ENCODE measurements at places on chromosomes 4 and X. TPM values are rescaled to one million over a fixed set of nuclear protein-coding genes. Genes with fewer than 3 reads are reported as not detected.

DNA sequence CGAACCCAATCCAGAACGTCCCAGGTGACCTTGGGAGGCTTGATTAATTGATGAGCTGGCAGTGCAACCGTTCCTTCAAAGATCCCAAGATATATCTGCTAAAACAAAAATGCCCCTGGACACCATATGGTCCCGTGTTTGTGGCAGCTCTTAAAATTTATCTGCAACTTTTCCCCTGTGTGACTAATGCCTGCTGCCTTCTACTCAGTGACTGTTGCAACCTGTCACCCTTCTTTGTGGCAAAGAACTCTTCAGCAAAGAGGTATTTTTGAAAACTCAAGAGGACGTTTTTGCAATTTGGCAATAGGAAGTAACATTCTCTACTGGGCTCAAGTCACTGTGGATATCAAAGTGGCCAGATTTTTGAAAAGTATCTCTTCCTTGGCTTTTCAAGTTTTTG lies 75.8 kb upstream of the SOD3 start:
- no peak overlapping the region for H3K27ac ChIP-seq
- no peak overlapping the region for H3K4me3 ChIP-seq
- DNase-seq, result no peak
- no peaks in the 10 kb centered on the region for H3K36me3 ChIP-seq
- no peaks in the 10 kb centered on the region for H3K27me3 ChIP-seq

GRCh38 chrX:77436682-77437081 lies 10.5 kb upstream of the FGF16 start:
- H3K27ac ChIP-seq, result no peak overlapping the region
- H3K27me3 ChIP-seq, result no peaks in the 10 kb centered on the region
- no peaks in the 10 kb centered on the region for H3K4me1 ChIP-seq
- H3K36me3 ChIP-seq, result no peaks in the 10 kb centered on the region
- H3K4me3 ChIP-seq, result no peak overlapping the region
- DNase-seq, result no peak

The CD40LG gene
- total RNA-seq, result not detected

DNA sequence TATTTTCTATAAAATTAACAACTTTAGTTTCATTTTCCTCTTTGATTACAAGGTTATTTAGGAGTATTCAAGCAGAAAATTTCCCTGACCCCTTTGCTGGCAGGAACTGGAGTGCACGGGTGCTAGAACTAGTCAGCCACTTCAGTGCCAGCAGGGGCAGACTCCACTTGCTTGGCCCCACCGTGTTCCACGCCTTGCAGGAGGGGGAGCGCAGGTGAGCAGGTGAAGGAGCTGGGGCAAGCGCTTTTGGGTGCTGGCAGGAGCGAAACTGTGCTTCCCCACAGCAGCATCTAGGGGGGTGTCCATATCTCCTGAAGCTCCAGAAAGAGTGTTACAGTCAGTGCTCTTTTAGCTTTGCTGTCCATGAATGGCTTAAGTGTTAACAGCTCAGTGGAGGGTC lies 45.5 kb downstream of the MID2 start:
- no peak for DNase-seq
- no peaks in the 10 kb centered on the region for H3K4me1 ChIP-seq
- no peaks in the 10 kb centered on the region for H3K36me3 ChIP-seq
- no peaks in the 10 kb centered on the region for H3K27me3 ChIP-seq

GRCh38 chrX:65755786-65756185 lies 88.3 kb downstream of the MSN start:
- no peak for DNase-seq
- no peaks in the 10 kb centered on the region for H3K4me1 ChIP-seq
- peaks cover 6% of the 10 kb centered on the region for H3K27me3 ChIP-seq
- no peaks in the 10 kb centered on the region for H3K36me3 ChIP-seq

The PAGE4 gene
- not detected for total RNA-seq

- H3K4me1 ChIP-seq, result no peaks in the 10 kb centered on the region
- H3K27ac ChIP-seq, result no peak overlapping the region
- H3K4me3 ChIP-seq, result no peak overlapping the region
- no peaks in the 10 kb centered on the region for H3K27me3 ChIP-seq
- no peak for DNase-seq
Measured at GRCh38 chrX:51853251-51853650, 40.2 kb upstream of the MAGED1 start.

The TRIML2 gene
- not detected for total RNA-seq

The VCX gene
- not detected for total RNA-seq

The ATOH1 gene
- not detected for total RNA-seq

DNA sequence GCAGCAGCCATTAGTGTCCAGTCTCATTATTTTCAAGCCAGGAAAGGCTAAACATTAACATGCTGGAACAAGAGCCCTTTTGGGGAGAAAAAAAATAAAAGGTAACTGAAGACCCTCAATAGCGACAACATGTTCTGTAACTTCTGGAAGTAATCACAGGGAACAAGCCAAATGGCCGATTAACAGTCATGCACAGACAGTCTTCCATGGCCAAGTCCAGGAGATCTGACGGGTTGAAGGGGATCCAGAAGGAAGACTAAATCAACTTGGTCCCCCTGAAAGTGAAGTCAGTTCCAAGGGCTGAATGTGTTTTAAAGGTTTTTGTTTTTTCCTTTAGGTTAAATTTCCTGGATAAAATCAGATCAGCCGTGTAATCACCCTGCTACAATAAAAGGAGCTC lies 52.5 kb downstream of the LNX1 start:
- no peak overlapping the region for H3K4me3 ChIP-seq
- H3K27ac ChIP-seq, result no peak overlapping the region
- no peak for DNase-seq

The FGF5 gene
- total RNA-seq, result 0.60 TPM

The STS gene
- total RNA-seq, result 8.5 TPM

The PABPC4L gene
- 1.2 TPM for total RNA-seq

The NPY1R gene
- 8.4 TPM for total RNA-seq

DNA sequence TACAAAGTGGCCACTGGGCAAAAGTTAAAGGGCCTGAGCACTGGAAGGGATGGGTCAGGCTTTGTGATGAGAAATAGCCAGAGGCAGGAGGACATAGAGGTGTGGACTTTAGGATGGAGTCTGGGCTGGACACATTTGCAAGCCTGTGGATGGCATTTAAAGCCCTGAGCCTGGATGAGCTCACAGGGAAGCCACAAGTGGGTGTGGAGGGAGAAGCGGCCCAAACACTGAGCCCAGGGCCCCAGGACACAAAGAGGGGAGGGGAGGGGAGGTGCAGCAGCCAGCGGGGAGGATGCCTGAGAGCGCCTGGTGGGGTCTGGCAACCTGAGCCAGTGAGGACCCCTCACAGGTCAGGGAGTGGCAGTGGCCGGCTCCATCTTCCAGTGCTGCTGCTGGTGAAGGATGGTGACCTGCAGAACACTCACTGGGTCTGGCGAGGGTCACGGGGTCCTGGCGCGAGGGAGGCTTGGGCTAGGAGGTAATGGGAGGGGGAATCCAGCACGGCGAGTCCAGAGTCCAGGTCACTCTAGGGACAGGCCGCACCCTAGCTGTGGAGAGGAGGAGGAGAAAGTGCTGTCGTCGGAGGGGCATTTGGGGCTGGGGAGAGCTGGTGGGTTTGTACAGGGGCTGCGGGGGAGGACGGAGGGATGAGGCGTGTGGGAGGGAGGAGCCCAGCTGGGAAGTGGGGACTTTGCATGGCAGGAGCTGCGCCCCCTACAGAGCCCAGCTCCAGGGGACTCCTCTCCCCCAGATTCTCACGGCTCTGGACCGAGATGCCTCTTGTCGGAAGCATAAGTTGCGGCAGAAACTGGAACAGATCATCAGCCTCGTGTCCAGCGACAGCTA lies 7.0 kb downstream of the LAGE3 start:
- no peaks in the 10 kb centered on the region for H3K4me1 ChIP-seq
- no peaks in the 10 kb centered on the region for H3K36me3 ChIP-seq
- no peak overlapping the region for H3K4me3 ChIP-seq
- no peak for DNase-seq
- H3K27ac ChIP-seq, result no peak overlapping the region

The TRMT2B gene
- total RNA-seq, result 19.0 TPM

The CXCR3 gene
- total RNA-seq, result not detected

DNA sequence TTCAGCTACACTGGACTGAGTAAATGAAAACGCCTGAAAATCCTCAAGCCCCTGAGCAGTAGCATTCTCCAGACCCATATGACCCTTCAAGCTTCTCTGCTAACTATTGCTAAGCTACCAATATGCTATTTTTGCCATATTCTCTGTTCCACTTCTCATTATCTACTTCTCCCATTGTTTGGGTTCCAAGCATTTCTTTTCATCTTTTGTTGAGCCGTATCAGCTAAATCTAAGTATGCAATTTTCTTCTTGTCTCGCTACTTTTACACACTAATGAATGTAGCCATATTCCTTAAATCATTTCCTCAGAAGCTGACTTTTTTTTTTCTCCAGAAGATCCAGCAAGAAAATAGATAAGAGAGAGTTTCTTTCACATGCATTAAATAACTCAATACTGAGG lies 128.4 kb downstream of the AGTR2 start:
- no peaks in the 10 kb centered on the region for H3K4me1 ChIP-seq
- no peak overlapping the region for H3K4me3 ChIP-seq
- no peak for DNase-seq

GRCh38 chr4:24928708-24929107 lies 15.9 kb upstream of the CCDC149 start:
- no peak overlapping the region for H3K4me3 ChIP-seq
- no peaks in the 10 kb centered on the region for H3K27me3 ChIP-seq
- DNase-seq, result no peak
- no peaks in the 10 kb centered on the region for H3K36me3 ChIP-seq
- no peak overlapping the region for H3K27ac ChIP-seq
- H3K4me1 ChIP-seq, result no peaks in the 10 kb centered on the region

- H3K27ac ChIP-seq, result no peak overlapping the region
- no peaks in the 10 kb centered on the region for H3K36me3 ChIP-seq
- H3K4me3 ChIP-seq, result no peak overlapping the region
- H3K27me3 ChIP-seq, result no peaks in the 10 kb centered on the region
Measured at GRCh38 chr4:165799384-165799815, 73.6 kb upstream of the TLL1 start.

DNA sequence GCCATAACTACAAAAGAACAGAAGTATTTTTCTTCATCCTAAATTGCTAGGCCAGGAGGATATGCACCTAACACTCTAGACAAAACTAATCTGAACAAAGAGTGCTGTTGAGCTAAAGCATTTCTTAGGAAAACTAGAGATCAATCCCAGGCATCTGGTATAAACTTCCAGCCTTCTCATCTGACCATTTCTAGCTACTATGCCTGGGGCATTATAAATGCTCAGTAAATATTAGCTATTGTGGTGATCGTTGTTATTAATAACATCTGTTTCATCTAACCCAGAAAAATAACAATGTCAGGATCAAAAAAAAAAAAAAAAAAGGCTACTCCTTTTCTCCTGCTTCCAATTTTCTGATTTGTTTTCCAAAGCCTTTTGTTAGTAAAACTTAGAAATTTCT lies 7.7 kb upstream of the SLC10A6 start:
- H3K27ac ChIP-seq, result no peak overlapping the region
- no peaks in the 10 kb centered on the region for H3K27me3 ChIP-seq
- H3K4me3 ChIP-seq, result no peak overlapping the region
- no peak for DNase-seq
- H3K36me3 ChIP-seq, result no peaks in the 10 kb centered on the region

DNA sequence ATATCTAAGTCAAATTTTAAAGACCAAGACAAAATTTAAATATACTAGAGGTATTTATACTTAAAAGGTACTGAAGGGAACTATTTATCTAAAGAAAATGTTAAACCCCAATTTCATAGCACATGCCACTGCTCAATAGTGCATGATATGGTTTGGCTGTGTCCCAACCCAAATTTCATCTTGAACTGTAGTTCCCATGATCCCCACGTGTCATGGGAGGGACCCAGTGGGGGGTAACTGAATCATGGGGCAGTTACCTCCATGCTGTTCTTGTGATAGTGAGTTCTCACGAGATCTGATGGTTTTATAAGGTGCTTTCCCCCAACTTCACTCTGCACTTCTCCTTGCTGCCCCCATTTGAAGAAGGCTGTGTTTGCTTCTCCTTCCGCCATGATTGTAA lies 32.3 kb downstream of the MAML3 start:
- no peak for DNase-seq
- H3K27me3 ChIP-seq, result no peaks in the 10 kb centered on the region
- no peaks in the 10 kb centered on the region for H3K4me1 ChIP-seq
- no peak overlapping the region for H3K27ac ChIP-seq
- H3K4me3 ChIP-seq, result no peak overlapping the region

DNA sequence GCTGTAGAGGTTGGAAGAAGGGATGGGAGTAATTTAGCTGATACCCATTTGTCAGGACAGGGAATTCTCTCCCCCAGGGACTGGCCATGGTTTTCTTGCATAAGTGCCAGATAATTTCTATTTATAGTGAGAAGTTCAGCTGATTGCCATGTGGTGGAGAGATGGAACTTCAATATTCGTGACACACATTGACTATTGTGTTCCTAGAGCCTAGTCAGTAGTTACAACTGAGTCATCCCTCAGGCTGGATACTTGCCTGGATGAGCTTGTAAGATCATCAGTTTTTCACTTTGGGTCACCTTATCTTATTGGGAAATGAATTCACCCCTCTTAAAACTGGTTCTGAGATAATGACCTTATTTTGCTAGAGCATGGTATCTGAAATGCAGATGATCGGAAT lies 32.2 kb downstream of the CFAP299 start:
- H3K36me3 ChIP-seq, result no peaks in the 10 kb centered on the region
- no peak overlapping the region for H3K27ac ChIP-seq
- no peak for DNase-seq

DNA sequence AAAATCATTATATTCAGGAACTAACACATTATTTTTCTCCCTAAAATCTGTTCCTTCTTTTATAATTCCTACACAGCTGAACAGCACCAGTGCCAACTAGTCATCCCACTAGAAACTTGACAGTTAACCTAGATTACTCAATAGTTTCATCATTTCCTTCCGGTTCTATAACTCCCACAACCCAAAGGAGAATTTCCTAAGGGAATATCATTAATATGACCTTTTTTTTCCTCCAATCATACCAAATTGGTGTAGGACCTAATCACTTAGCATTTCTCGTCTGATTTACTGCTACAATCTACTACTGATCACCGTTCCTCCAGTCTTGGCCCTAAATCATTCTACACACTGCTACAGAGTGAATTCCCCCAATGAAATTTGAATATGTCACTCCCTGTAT lies 45.9 kb downstream of the WDFY3 start:
- no peak for DNase-seq
- no peaks in the 10 kb centered on the region for H3K36me3 ChIP-seq
- H3K4me3 ChIP-seq, result no peak overlapping the region
- H3K27ac ChIP-seq, result no peak overlapping the region

GRCh38 chrX:46628460-46629371 lies 55.2 kb downstream of the CHST7 start:
- H3K27ac ChIP-seq, result no peak overlapping the region
- H3K4me3 ChIP-seq, result no peak overlapping the region
- peak; percentile 63 for DNase-seq
- no peaks in the 10 kb centered on the region for H3K27me3 ChIP-seq

The ADH1A gene
- not detected for total RNA-seq

DNA sequence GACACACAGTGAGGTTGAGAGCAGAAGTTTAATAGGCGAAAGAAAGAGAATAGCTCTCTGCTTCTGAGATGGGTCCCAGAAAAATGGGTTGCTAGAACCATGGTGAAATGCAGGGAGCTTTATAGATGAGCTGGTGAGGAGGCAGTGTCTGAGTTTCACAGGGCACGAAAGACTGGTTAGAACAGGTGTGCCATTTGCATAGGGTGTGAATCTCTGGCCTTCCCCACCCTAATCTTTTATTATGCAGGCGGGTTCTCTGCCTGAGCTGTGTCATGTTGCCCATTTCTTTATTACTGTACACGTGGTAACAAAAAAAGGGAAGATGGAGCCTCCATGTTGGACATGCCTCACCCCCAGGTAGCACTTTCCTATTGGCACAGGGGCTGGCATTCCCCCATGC lies 39.1 kb downstream of the FUNDC1 start:
- H3K27ac ChIP-seq, result no peak overlapping the region
- H3K4me1 ChIP-seq, result no peaks in the 10 kb centered on the region
- no peak overlapping the region for H3K4me3 ChIP-seq
- no peak for DNase-seq

The GABRG1 gene
- 9.4 TPM for total RNA-seq

The FAM9C gene
- not detected for total RNA-seq

The MAGEA4 gene
- not detected for total RNA-seq
